ENCODE measurements at places on chromosomes 7 and 10. TPM values are rescaled to one million over a fixed set of nuclear protein-coding genes. Genes with fewer than 3 reads are reported as not detected.
A peak's percentile ranks its signal among the peaks of the same experiment; 100 is the strongest.

Gene MPP7
- 2.2 TPM for total RNA-seq

DNA sequence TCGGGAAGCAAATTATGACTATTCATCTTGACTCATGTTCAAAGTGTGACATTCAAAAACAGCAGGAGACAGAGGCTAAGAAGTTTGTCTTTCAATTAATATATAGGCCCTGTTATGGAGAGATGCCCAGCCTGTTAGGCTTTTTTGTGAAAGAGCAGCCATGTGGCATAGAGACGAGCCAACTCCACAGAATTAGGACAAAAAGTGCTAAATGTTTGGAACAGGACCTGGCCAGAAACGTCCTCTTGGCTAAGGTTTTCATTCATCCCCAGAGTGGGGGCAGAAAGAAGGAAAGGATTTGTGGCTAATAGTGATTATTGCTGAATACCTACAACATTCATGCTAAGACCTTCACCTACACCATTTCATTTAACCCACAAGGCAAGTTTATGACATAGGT, 324.7 kb upstream of the NPVF start:
- no peak for DNase-seq

DNA sequence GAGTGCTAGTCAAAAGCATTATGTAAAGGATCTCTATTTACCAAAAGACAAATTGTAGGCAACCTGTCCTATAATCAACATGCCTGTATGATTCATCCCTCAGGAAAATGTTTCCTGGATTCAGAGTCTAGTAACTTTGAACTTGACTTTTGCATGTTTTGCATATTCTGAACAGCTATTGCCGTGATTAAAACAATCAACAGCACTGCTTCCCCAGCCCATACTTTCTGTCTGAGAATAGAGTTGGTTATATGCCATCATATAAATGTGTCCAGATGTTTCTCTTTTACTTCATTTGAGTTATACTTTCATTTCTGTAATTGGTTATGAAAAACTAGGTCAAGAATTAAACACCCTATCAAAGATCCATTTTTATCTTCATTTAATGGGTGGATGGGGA, 83.5 kb downstream of the ZMYND11 start:
- no peak for DNase-seq

GRCh38 chr10:17527514-17528146, 73.2 kb upstream of the ST8SIA6 start:
- peak; percentile 63 for DNase-seq

DNA sequence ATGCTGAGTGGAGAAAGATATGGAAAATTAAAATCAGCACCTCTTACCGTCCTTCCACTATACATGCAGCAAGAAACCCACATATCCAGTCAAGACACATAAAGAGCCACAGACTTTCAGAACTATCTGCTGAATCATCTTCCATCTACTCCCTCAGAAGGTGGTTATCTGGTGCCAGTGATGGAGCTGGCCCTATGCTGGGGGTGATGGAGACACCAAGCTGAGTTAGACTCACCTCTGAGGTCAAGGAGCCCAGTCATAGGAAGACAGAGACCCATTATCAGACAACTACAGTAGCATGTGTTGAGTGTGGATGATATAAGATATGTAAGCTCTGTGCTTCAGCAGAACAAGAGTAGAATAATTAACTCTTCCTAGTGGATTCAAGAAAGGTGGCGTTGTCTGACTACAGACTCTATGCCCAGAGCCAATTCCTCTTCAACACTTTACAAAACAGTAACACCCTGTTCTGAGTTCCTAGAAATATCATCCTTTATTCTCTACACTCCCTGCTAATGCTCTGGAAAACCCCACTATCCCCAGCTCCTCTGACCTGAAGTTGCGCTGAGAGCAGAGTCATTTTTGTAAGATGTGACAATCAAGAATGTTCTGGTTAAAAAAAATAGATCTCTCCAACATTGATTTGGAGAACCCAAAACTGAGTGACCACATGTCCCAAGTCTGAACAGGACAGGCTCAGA, 14.3 kb downstream of the CYP3A5 start:
- no peak for DNase-seq

DNA sequence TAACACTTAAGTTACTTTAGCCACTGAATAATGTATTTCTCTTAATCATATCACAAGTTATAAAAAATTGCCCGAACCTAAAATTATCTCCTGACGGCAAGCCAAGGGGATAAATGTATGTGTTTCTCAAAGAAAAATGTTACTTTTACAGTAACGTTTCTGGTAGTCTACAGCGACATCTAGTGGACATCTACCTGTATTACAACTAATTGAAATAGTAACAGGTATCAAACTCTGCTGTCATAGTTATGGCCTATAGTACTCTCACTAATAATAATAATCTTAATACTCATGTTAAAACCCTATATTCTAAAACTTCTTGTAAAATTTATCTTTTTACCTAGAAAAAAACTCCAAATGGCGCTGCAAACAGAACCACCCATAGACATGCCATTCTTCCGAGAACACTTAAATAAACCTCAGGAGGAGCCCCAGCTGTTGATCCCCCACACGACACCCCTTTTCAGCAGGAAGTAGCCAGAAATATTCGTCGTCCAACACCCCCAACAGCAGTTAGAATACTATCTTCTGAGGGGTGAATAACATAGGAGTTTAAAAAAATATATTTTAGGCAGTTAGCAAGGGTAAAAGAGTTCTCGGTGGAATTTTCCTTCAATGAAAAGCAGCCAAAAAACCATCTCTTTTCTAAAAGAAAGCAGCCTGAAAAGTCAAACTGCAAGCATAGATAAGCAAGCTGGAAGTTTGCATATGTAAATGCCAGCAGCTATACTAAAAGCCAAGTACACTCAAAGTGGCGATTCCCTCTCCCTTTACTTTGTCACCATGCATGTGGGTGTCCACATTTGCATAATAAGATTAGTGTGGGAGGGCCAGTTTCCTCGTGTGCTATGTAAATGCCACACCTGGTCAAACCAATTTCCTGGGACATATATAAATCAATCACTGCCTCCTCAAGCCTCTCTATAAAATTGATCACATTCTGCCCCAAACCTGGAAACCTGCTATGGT, 40.5 kb upstream of the ZNF107 start:
- DNase-seq: no peak

Data from H4 (cell line).